ENCODE measurements at places on chromosomes 6 and 20. TPM values are rescaled to one million over a fixed set of nuclear protein-coding genes. Genes with fewer than 3 reads are reported as not detected.
A peak's percentile ranks its signal among the peaks of the same experiment; 100 is the strongest.

DNA sequence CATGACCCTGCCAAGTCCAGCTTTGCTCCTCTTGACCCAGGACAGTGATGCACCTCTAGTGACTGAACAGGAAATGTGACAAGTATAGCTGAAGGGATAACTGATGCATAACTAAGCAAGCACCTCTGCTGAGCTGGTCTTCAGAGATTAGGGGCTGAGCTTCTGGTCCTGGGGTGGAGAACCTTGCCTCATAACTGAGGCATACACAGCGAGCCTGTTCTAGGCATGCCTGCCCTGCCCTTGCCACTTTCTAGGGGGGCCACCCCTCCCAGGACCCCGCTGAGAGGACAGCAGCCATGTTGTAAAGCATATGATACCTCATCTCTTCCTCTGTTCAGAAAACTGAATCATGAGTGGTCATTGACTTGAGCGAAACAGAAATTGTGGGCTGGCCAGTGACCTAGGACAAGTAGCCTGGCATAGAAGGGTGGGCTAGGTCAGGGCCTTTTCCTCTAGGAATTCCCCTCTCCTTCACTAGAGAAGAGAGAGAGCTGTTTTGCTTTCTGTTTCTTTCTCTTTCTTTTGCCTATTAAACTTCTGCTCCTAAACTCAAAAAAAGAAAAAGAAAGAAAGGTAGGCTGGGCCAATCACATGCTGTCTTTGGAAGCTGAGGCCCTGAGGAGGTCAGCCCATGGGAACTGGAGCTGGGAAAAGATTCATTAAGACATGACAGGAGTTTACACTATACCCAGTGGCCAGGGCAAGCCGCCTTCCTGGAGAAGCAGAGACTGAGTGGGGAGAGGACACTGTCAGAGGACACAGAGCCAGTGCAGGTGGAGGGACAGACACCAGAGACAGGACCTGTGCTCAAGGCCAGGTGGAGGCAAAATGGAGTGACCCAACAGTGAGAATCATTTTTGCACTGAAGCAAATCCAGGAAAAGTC, 23.1 kb downstream of the ALDH5A1 start:
- no peak for DNase-seq

The TMEM217 gene
- total RNA-seq: 0.55 TPM

- DNase-seq: no peak
Observed at GRCh38 chr6:72835749-72836148, 213.9 kb downstream of the KCNQ5 start.

The TOX2 gene
- total RNA-seq: 4.5 TPM

DNA sequence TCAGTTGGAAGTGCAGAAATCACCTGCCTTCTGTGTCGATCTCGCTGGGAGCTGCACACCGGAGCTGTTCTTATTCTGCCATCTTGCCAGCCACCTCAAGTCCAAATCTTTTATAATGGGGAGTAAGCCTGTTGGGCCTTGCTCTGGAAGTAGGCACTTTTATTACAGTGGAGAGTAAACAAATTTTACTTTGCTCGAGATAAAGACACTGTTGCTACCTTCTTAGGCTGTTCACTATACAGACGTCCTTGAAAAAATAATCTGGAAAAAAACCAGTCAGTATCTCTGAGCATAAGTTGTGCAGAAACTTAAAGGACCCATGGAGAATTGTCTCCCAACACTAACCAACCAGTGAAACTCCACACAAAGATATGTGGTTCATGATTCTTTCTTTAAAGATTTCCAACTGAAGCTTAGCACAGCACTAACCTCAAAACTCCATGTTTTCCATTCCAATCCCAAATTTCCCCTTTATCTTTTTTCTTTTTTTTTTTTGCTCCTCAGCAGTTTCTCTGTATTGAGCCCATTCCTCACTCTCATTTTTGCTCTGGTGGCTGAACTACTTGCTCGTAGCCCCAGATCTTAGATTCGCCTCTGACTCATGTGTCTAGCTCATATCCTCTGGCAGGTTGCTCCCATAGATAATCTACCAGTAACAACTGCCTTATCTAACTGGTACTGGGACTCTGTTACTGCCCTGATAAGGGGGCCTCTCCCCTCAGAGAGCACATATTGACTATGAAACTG, 34.3 kb upstream of the COL9A1 start:
- no peak for DNase-seq

DNA sequence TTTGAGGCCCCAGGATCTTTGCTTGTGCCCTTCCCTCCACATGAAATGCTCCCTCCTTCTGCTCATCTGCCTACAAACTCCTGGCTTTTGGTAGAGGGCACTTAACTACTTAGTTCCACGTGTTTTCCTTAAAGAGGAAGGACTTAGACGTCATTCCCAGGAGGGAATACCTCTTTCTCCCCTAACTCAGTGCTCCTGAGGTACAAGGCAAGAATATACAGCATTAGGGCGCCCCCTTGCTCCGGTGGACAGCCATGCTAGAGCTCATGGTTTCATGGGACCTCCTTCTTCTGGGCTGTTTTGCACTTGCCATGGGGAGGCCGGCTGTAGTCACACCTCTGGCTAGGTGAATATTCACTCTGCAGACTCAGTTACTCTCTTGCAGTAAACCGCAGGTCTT, 93.8 kb upstream of the LY86 start:
- DNase-seq: peak; percentile 39

The DCDC2 gene
- 33.8 TPM for total RNA-seq

The HLA-DQB1 gene
- total RNA-seq: 23.2 TPM

DNA sequence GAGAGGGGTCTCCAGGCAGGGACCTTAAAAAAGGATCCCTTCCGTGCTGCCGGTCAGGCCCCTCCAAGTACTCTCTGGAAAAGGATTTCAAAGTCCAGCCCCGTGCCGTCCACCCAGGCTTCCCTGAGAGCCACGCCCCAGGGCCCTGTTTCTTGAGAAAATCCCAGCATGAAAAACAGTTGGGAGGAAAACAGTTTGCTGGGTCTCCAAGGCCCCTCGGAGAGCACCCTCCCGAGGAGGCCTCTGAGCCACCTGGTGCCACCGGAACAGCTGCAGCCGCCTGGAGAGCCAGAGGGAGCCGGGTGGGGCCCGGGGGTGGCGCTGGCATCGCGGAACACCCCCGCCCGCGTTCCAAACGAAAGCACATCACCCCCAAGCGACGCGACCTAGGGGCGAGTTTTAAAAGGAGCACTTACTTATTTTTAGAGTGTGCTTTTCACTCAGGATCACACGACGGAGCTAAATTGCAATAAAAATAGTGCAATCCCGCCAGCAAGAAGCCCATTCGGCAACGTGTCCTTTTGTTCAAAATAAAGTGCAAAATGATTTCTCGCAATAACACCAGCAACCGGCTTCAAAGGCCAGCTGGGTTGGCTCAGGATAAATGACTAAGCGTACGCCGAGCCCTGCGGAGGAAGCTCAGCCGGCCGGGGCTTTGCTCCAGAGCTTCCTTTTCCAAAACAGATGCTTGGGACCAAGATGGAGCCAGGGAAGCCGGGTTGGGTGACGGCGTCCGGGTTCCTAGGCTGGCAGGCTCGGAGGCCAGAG, 64.2 kb downstream of the YTHDF1 start:
- no peak for DNase-seq

- DNase-seq: no peak
Observed at GRCh38 chr6:148164645-148165044, 178.0 kb upstream of the SASH1 start.

DNA sequence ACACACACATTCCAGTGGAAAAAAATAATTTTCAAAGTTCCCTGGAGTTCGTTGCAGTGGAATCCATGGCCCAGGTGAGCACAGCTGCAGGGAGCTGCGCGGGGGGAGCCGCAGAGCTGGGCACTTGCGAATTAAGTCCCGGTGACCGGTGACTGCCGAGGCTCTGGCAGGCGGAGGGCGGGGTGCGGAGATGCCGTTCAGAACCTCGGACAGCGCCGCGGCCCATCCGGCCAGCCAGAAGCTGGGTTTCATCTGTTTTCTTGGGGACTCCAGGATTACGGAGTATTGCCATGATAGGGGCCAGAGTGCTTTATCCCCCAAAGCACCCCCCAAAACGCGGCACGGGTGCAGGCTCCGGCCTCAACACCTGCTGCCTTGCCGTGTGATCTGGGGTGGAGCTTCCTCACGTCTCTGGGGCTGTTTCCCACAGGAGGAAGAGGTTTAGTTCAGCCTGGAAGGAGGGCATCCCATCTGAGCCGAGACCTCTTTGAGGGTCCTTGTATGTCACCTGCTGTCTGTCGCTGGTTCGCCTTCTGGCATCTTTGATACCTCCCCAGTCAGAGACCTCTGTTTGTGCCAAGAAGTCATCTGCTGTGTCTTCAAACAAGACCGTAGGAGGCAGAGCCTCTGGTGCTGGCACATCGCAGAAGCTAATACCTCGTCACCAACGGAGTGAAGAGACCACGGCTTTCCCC, 99.4 kb downstream of the YTHDF1 start:
- no peak for DNase-seq

GRCh38 chr20:60300374-60300773, 342.2 kb downstream of the CDH26 start:
- DNase-seq: no peak

The SRC gene
- 210 TPM for total RNA-seq

The MROH8 gene
- total RNA-seq: 1.8 TPM

- no peak for DNase-seq
Observed at GRCh38 chr6:41174610-41175009, 11.7 kb upstream of the TREM2 start.

DNA sequence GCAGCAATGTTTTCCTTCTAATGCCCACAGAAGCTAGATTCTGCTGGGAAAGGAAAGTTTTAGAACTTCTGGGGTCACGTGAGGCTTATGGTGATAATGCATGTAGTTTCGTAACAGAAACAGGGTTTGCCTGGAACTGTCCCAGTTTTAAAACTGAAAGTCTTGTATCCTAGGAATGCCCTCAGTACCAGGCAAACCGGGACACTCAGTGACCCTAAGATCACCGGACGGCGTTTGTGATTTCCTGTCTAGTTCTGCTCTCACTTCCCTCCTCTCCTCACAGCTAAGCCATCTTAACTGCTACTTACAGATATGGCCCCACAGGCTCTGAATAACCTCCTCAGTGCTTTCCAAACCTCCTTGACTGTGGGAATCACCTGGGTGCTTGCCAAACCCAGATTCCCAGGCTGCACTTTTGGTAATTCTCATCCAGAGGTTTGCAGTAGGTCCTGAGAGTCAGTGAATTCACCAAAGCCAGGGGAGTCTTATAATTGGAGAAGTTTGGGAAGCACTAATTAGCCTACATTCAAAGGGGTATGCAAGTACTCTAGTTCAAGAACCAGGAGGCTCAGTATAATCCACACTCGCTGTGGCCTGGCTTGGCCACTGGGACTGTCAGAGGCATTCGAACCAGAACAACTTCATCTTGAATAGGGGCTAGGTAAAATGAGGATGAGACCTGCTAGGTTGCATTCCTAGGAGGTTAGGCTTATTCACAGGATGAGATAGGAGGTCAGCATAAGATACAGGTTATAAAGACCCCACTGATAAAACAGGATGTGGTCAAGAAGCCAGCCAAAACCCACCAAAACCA, 231.6 kb upstream of the MYLIP start:
- peak; percentile 30 for DNase-seq

GRCh38 chr6:169838346-169839028, 87.1 kb downstream of the ERMARD start:
- DNase-seq: peak; percentile 5
